Vagina (tissue), 2 donors: ENCODE measurements at places on chromosomes 3 and 15. TPM values are rescaled to one million over a fixed set of nuclear protein-coding genes. Genes with fewer than 3 reads are reported as not detected.

The ALS2CL gene
- total RNA-seq: 134 TPM

The B2M gene
- total RNA-seq: 2,630 TPM

The CLDN18 gene
- total RNA-seq: not detected

The NCKIPSD gene
- 45.9 TPM for total RNA-seq

The ECT2 gene
- 6.4 TPM for total RNA-seq

The SERPINI2 gene
- not detected for total RNA-seq

The MUC13 gene
- not detected for total RNA-seq

The CLDN11 gene
- total RNA-seq: 136 TPM

GRCh38 chr3:134481166-134481565 lies 4.6 kb downstream of the ANAPC13 start:
- DNase-seq: no peak

GRCh38 chr3:73576999-73577461 lies 47.7 kb downstream of the PDZRN3 start:
- no peak for DNase-seq

GRCh38 chr15:92399271-92399950 lies 5.7 kb downstream of the ST8SIA2 start:
- peak; percentile 72 for DNase-seq

DNA sequence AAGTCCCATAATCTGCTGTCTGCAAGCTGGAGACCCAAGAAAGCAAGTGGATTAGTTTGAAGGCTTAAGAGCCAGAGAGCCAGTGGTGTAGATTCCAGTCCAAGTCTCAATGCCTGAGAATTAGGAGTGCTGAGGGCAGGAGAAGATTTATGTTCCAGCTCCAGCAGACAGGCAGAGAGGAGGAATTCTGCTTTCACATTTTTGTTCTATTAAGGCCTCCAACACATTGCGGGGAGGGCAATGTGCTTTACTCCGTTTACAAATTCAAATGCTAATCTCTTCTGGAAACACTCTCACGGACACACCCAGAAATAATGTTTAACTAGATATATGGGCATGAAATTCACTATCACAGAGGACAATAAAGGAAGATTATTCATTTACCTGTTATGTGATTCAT lies 54.0 kb downstream of the DPH6 start:
- DNase-seq: no peak

DNA sequence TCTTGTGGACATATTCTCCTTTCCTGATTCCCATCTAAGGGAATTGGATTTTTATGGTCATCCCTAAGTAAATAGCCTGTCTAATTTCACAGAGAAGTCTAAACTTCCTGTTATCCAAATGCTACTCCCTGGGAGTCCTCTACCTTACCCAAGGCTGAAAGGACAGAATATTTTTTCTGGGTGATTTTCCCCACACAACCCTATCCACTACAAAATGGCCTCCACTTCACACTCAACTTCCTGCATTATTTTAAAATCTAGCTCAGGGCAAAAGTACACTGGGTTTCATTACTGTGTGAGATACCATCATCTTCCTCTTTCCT lies 77.5 kb upstream of the ABI3BP start:
- DNase-seq: no peak

DNA sequence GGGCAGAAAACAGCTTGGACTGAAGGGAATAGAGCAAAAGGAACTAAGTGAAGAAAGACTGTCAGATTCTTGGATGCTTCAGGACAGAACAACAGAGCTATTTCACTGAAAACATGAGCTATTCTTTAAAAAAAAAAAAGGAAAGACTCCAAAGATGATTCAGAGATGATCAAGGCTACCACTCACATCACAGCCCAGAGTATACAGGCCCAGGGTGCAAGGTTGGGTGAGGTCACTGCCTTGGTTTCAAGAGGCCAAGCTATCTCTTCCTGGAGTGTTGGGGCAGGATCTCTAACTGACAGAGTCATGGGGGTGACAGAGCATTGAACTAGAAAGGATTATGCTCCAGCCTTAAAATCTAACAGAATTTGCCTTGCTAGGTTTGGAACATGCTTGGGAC lies 118.1 kb downstream of the AGBL1 start:
- DNase-seq: no peak

- DNase-seq: no peak
These were observed 134.5 kb downstream of the FBN1 start for GRCh38 chr15:48510976-48511375.

- DNase-seq: no peak
These were observed 766.3 kb downstream of the ZNF385D start for GRCh38 chr3:20984594-20985205.

DNA sequence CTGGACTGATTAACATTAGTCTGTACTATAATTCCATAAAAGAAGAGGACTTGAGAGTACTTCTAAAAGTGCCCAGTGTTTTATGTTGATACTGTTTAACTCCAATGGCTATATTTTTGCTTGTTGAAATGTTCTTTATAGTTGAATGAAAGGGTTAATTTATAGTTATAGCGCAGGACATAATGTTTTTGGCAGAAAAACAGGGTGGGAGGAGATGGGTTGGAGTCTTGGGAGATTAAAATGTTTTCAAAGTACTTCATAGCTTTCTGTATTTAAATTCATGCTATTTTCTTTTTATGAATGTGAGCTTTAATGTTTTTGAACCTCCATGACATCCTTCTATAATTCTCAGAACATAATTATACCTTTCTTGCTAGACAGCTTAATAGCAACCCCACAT lies 108.2 kb downstream of the CNTN3 start:
- DNase-seq: no peak

- peak; percentile 32 for DNase-seq
These were observed 197.1 kb downstream of the UACA start for GRCh38 chr15:70566047-70566835.

- DNase-seq: no peak
These were observed 31.8 kb upstream of the FSIP1 start for GRCh38 chr15:39814489-39814888.

GRCh38 chr3:184725176-184725719 lies 13.4 kb upstream of the MAGEF1 start:
- no peak for DNase-seq

GRCh38 chr3:42226470-42227425 lies 39.2 kb downstream of the CCK start:
- no peak for DNase-seq

- DNase-seq: no peak
These were observed 47.5 kb downstream of the FEZF2 start for GRCh38 chr3:62325896-62326295.

DNA sequence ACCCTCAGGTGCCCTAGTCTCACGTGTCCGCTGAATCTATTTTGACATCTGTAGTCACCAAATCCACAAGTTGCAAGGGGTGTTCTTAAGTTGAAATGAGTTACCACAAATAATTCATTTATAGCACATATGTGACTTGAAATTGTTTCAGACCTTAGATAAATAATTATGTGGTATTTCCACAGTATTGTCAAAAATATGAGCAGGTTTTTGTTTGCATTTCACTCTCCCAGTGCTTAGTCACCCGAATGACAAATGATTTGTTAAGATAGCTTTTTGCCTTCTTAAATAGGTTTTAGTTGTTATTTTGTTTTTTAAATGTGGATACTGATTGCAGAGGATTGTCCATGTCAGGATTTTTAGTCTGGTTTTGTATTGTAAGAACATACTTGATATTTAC lies 2.6 kb downstream of the MFSD1 start:
- DNase-seq: no peak

- DNase-seq: no peak
These were observed 43.6 kb downstream of the WHAMM start for GRCh38 chr15:82852941-82853561.

GRCh38 chr3:185371306-185372074 lies 8.6 kb downstream of the MAP3K13 start:
- DNase-seq: no peak

- DNase-seq: no peak
These were observed 375.9 kb upstream of the DPPA4 start for GRCh38 chr3:109713288-109713687.

- peak; percentile 22 for DNase-seq
These were observed 35.6 kb upstream of the CHRNB4 start for GRCh38 chr15:78676424-78677110.

- no peak for DNase-seq
These were observed 15.4 kb upstream of the COMMD2 start for GRCh38 chr3:149767720-149768119.

DNA sequence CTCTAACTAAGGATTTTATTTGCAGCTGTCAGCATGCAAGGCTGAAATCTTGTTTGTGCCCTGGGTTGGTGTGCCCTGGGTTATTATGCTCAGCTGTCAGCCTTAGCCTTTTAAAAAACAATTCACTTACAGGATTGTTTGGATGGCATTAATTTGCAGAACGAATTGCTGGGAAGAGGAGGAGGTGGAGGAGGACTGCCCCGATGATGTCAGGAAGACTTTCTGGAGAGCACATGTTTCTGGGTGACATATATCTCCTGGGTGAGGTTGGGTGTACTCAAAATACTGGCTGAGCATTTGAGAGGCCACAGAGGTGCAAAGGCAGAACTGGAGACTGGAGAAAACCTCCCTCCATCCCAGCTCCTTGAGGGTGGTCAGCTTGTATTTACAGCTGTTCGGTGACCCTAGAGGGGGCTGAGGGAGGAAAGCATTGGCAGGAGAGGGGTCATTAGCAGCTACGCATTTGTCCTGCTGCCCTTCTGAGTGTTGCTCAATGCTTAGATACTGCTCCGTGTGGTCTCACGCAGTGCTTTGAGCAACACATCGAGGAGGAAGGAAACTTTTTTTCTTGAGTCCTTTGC lies 59.8 kb upstream of the PSMD6 start:
- DNase-seq: no peak

GRCh38 chr3:172151651-172152649 lies 112.6 kb downstream of the FNDC3B start:
- DNase-seq: no peak

GRCh38 chr3:193780810-193781478 lies 187.9 kb downstream of the OPA1 start:
- DNase-seq: peak; percentile 92

GRCh38 chr3:149448331-149448831 lies 26.1 kb upstream of the TM4SF4 start:
- no peak for DNase-seq

GRCh38 chr15:88674661-88675060 lies 35.8 kb downstream of the ISG20 start:
- no peak for DNase-seq

DNA sequence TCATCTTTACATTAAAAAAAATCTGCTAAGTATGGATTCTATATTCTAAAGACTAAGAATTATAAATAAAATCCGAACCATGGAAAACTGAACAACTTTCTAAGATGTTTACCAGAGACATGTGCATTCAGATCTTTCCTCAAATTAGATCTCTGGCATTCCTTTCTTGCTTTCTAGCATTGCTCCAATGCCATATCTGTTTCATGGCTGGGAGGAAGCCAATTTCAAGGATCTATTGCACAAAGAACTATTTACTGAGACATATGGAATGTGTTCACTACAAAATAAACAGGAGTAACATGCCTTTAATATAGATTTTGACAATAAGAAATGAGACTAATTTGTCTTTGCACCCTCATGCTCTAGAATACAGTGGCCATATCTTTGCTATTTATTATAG lies 45.1 kb upstream of the NANOGP8 start:
- DNase-seq: no peak
